ENCODE measurements at places on chromosomes 1 and 21.

DNA sequence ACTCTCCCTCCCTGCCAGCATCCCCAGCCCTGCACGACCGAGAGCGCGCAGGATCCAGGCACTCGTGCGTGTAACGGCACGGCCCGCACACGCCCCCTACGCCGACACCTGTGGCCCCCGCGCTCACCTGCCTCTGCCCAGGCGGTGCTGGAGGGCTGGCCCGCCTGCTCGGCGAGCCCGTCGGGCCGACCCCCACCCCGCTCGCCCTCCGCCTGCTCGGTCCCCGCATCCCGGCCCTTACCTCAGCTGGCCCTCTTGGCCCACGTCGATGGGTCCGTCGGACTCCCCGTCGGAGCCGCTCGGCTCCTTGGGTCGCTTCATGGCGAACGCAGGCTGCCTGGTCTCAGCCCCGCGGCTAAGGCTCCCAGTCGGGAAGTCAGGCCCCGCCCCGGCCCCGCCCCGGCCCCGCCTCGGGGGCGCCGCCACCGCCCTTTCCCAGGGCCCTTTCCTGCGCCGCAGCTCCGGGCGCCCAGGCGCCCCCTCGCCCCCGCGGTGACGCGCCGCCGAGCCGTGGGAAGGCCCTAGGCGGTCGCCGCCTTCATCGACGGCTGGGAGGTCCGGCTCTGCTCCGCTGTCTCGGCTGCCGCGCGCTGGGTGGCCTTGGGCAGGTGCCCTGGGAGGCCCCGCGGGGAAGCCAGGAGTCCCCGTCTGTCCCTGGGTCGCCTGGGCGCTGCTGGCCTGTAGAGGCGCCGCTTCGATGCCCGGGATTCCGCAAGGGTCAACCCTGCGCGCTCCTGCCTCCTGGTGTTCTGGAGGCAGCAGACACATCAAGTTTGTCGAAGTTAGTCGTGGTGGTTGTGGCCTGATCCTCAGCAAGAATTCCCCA is at the start of gene HEYL:
HEYL (minus strand) TSS at position 339 of the 826 bp plus-strand sequence; CDS start at position 321, 18 bp downstream.
- peak; percentile 87 for DNase-seq

DNA sequence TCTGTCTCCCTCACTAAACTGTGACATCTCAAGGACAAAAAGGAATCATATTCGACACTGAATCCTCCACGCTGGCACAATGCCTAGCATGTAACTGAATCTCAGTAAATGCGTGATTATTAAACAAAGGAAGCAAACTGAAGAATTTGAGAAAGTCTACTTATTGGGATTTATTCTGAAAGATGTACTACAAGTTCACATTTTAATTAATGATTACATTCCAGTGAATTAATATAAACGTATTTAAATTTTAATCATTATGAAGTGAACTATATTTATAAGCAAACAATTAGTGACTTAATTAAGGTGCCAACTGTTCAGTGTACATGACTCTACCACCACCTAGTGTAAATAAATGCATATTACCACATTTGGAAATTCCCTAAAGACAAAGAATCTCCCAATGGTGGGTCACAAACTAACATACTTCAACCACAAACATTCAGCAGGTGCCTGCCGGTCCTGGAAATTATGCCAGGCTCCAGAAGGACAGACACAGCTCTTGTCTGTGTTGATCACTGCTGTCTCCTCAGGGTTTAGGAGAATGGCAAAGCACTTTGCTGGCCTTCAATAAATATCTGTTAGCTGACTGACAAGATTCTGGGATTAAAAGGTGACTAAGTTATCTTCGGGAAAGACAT is 56.3 kb downstream of the SMYD3 start:
- no peak for DNase-seq

DNA sequence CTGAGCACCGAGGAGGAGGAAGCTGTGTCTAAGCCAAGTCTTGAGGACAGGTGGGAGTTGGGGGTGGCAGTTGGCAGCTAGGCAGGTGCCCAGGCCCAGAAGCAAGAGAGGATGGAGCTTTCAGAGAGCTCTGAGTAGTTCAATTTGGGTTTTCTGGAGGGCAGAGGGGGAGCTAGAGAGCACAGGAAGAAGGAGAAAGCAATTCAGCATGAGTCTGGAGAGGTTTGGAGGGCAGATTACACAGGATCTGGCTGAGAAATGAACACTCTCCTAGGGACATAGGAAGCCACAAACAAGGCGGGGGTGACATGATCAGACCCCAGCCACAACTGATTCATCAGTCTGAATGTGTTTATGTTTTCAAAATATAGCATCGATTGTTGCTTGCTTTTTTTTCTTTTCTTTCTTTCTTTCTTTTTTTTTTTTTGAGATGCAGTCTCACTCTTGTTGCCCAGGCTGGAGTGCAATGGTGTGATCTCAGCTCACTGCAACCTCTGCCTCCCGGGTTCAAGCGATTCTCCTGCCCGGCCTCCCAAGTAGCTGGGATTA is 23.8 kb downstream of the PTPRF start:
- no peak for DNase-seq

DNA sequence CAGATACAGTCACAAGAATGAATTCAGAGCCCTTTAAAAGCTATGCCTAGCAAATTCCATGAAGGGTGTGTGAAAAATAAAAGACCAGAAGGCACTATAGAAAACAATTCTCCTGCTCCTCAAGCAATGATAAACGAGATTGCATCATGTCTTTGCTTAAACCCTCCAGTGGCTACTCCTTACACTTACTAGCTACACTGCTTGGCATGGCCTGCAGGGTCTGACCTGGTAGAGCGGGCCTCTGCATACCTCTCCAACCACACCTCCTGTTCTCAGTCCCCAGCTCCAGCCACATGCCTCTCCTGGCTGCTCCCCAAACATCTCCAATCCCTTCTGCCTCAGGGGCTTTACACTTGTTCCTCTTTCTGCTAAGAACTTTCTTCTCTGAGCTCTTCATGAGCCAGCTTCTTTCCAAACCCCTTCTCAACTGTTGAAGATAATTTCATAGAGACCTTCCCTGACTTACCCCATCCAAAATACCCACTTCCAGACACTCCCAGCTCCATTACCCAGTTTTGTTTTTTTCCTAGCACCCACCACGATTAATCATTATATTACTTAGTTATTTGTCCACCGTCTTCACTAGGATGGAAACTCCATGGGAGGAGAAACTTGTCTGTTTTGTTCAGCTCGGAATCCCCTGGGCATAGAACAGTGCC is 11.2 kb upstream of the CREG1 start:
- DNase-seq, result no peak

DNA sequence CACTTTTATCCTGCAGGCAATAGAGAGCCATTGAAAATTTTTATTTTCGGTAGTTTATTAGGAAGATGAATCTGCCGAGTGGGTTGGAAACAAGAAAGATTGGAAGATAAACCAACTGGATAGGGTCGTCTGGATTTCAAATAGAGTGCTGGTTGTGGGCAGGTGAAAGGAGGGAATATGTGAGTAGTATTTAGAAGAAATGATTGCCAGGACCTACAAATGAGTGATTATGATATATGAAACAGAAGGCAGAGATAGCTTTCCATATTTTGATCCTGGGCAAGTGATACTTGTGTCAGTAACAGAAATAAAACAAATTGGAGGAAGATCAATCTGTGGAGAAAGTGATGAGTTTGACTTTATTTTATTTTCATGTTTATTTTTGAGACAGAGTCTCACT is 2.5 kb downstream of the CNIH4 start:
- DNase-seq, result no peak

- DNase-seq, result no peak
Measured at GRCh38 chr1:33097762-33098161, 16.8 kb downstream of the AZIN2 start.

GRCh38 chr1:97919585-97920261 is 1.1 kb downstream of the DPYD start:
- DNase-seq, result no peak

- no peak for DNase-seq
Measured at GRCh38 chr1:2857521-2857920, 56.0 kb upstream of the TTC34 start.

- DNase-seq, result no peak
Measured at GRCh38 chr1:3786468-3787348, 9.6 kb downstream of the LRRC47 start.

DNA sequence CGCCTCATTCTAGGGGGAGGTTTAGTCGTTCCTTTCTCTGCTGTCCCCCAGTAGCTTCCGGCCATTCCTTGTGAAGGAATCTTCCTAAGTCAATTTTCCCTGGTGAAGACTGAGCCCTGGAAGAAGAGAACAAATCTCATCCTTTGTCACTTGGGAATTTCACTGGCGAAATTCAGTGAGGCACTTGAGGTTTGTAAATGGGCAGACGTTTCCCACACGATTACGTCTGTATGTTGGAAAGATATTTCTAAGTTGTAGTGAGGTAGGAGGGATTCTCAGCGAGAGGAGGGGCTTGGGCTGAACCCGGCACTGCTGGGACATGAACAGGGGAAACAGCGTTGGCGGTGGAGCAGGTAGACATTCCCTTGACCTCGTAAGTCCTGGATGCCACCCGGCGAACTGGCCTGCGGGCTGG is 47.2 kb downstream of the GALNT2 start:
- DNase-seq, result no peak

DNA sequence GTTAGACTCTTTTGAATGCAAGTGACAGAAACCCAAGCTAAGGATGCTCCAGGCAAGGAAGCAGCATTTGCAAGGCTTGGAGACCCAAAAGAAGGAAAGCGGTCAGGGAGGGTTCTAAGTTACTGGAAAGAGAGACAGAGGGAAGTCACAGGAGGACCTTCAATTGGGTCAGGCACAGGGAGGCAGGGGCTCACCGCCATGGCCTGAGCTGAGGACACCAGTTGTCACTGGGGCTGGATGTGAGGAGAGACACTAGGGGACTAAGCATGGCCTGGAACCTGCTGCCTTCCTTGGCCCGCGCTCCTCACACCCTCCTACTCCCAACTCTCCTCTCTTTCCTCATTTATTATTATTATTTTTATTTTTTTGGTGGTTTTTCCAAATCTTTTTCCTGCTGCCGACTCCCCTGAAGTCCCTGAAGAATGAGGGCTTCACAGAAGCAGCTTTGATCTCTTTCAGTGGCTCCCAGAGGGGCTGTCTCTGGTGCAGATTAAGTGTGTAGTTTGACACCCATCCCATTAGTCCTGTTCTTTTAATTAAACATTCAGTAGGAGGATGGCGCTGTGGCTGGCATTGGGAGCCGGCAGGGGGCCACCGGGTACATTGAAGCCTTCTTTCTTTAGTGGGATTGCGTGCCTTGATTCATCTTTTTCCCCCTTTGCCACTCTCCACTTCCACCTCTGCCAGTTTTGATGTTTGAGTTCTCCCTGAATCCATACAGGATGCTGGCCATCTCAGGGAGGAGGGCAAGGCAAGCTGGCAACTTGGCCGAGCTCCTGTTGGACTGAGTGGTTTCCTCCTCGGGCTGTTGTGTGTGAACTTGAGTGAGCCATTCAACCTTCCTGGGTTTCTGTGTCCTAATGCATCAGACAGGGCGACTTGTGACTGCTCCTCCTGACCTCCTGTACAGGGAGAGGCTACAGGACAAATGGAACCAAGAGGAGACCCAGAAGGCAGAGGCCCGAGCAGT is 59.3 kb downstream of the MDM4 start:
- DNase-seq, result no peak

DNA sequence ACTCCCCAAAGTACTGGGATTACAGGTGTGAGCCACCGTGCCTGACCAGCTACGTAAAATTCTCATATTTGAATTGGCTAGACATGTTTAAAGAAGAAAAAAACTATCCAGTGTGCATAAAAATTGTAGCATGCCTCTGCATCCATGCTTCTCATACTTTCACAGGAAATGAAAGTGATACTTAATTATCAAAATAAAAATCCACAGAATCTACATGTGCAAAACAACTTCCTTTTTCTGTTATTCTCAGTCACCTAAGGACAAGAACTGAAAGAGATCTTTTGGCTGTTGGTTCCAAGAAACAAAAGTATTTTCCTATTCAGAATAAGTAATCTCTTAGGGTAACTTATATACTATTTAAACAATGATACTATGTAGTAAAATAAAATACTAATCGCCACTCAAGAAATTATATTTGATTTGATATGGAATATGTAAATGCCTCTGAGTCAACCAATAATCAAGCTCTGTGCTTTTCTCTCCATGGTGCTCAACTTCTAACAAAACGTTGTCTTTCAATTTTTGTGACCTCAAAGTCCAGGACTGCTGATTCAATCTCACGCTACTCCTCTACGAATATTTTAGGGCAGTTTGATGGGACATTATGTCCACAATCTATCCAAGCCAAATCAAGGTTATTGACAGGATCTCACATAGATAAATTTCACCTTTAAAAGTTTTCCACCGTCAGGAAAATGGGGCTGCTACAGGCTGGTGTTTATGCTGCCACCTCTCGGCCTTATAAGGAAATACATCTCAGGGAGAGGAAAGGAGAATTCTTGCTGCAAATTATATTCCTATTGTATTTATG is 102.7 kb downstream of the ZNF281 start:
- no peak for DNase-seq

DNA sequence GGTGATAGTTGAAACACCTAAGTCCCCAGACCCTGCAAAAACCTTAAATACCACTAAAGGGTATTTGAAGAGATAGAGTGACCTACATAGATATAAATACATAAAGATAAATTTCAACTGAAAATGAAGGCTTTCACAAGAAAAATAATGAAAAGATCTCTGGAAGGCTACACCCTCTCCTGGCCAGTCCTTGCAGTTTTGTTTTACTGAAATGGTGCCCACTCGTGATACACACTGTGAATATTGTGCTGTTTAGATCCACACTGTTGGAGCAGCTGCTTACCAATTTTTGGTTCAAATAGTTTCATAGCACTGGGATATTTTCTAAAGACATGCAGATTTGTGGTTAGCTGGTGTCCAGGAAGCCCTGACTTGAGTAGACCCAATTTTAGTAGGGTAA is 31.5 kb upstream of the RNF187 start:
- DNase-seq, result no peak

GRCh38 chr1:210653771-210654170 is 325.1 kb downstream of the HHAT start:
- DNase-seq, result no peak

DNA sequence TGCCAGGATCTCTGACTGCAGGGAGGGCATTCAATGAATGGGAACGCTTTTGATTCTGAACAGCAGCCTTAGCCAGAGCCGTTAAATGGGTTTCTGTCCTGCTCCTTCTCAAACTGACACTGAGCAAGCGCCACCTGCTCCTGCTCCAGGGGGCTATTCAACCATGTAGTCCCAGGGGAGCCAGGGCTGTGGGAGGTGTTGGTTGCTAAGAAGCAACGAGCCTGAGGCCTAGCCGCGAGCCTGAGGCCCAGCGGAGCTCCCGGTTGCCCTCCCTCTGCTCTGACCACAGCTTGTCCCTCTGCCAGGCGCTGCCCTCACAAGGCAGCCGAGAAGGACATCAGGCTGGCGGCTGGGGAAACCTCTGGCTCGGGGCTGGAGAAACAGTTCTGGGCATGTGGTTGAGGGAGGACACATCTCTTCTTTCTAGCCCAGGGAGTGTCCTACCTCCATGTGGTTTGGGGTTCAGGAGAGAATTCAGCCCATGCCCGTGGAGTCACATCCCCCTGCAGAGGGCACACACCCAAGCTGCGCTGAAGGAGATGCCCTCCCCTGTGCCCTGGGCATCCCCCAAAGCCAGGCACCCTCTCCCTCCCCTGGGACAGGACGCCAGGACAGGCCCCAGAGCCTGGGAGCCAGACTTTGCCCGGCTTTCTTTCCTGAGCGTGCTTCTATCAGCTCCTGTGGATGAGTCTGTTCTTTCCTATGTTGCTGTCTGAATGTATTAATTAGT is 18.0 kb downstream of the PCP4 start:
- DNase-seq, result peak; percentile 39

Data from heart left ventricle (tissue), 16 donors.